HCT116 (cell line): ENCODE measurements at places on chromosomes 11 and 22. TPM values are rescaled to one million over a fixed set of nuclear protein-coding genes. Genes with fewer than 3 reads are reported as not detected.
A peak's percentile ranks its signal among the peaks of the same experiment; 100 is the strongest.

- DNase-seq: no peak
These were observed 198.8 kb downstream of the FAT3 start for GRCh38 chr11:92423115-92424034.

GRCh38 chr11:59429924-59430516, 3.8 kb upstream of the OR5A2 start:
- DNase-seq: peak; percentile 56

Gene BATF2
- total RNA-seq: 2.1 TPM

DNA sequence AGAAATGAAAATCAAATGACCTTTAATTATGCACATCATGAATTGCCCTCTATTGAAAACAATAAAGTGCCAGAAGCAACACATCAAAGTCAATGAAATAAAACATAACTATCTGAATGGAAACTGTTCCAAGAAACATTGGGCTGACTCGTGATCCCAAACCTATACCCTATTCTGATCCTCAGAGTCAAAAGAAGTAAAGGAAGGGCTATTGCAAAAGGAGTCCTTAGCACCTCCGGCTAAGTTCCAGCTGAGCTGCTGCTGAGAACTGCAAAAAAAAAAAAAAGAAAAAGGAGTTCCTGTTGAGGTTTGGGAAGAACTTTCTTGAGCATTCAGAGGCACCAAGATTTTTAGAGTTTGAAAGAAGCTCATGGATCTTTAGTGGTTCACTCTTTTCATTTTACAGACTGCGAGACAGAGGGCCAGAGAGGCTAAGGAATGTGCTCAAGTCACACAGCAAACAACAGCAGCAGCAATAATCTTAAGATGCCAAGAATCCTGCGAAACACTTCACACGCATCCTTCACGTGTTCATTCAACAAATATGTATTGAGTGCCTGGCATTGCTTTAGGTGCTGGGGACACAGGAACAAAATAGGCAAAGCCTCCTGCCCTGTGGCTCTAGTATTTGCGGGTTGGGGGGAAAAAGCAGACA, 841 bp upstream of the TMPRSS13 start:
- DNase-seq: no peak
